ENCODE measurements at places on chromosomes 12 and 14. TPM values are rescaled to one million over a fixed set of nuclear protein-coding genes. Genes with fewer than 3 reads are reported as not detected.

FLVCR2 gene
- total RNA-seq, result 6.2 TPM

TAS2R19 gene
- total RNA-seq, result 14.1 TPM

GLIPR1L1 gene
- total RNA-seq, result not detected

PHLDA1 gene
- total RNA-seq, result 18.9 TPM

ACRBP gene
- 2.3 TPM for total RNA-seq

RTL1 gene
- total RNA-seq, result 8.5 TPM

NPAS3 gene
- total RNA-seq, result 8.4 TPM

PRIM1 gene
- total RNA-seq, result 15.3 TPM

NELL2 gene
- 14.5 TPM for total RNA-seq

KRT83 gene
- not detected for total RNA-seq

BHLHE41 gene
- total RNA-seq, result 1.8 TPM

CLEC4D gene
- 1.8 TPM for total RNA-seq

CCDC175 gene
- 1.5 TPM for total RNA-seq

DICER1 gene
- total RNA-seq, result 60.0 TPM

DNAJC22 gene
- 14.1 TPM for total RNA-seq

TEX52 gene
- not detected for total RNA-seq

SMCO3 gene
- 3.3 TPM for total RNA-seq

CARMIL3 gene
- total RNA-seq, result 1.9 TPM

CCDC38 gene
- total RNA-seq, result not detected

PRB2 gene
- total RNA-seq, result not detected

PIANP gene
- 2.0 TPM for total RNA-seq

IL26 gene
- total RNA-seq, result not detected

CIDEB gene
- total RNA-seq, result 13.8 TPM

NTS gene
- 1.2 TPM for total RNA-seq

C12orf50 gene
- not detected for total RNA-seq

KLRG1 gene
- 3.9 TPM for total RNA-seq

AMDHD1 gene
- total RNA-seq, result 0.88 TPM

LRP1-AS gene
- total RNA-seq, result not detected

INF2 gene
- total RNA-seq, result 60.6 TPM

CYP27B1 gene
- total RNA-seq, result 1.1 TPM

SLC25A47 gene
- total RNA-seq, result not detected

SYCP3 gene
- 0.12 TPM for total RNA-seq

TSPAN19 gene
- total RNA-seq, result 0.41 TPM

All from metanephros (tissue), 2 donors.